ENCODE measurements at places on chromosomes 12 and 14. TPM values are rescaled to one million over a fixed set of nuclear protein-coding genes. Genes with fewer than 3 reads are reported as not detected.

DNA sequence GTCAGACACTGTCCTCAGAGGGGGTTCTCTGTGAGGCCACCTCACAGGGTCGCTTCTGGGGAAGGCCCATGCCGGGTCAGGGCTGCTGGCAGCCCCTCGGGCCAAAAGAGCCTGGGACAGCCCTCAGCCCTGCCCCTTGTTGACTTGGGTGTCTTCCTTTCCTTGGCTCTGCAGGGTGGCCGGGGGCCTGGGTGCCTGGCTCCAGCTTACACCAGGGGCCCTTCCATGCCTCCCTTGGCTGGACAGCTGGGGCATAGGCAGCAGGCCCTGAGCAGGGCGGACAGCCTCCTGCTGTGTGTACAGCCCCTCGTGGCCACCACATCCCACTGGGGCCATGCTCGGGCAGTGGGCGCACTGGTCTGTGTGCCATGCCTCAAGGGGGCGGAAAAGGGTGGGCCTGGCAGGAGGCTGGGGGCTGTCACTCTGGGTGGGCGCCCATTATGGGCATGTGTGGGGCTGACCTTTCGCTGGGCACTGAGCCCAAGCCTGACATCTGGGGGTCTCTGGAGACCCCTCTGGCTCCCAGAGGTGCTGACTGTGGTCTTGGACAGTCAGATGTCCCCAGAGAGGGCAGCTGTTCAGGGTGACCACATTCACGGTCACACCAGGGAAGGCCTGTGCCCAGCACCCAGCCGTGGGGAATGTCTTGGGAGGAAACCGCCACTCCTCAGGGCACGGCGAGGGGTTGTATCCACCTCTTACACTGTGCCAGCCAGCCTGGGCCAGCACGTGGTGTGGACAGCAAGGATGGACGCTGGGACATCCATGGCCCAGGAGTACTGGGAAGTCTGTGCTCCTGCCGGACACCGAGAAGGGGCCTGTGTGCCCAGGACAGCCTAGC is 313.3 kb downstream of the TMEM121 start:
- DNase-seq, result no peak

GRCh38 chr12:18436170-18436569 is 174.9 kb downstream of the PIK3C2G start:
- no peak for DNase-seq

GRCh38 chr12:78343657-78344056 is 513.0 kb downstream of the NAV3 start:
- DNase-seq, result no peak

DNA sequence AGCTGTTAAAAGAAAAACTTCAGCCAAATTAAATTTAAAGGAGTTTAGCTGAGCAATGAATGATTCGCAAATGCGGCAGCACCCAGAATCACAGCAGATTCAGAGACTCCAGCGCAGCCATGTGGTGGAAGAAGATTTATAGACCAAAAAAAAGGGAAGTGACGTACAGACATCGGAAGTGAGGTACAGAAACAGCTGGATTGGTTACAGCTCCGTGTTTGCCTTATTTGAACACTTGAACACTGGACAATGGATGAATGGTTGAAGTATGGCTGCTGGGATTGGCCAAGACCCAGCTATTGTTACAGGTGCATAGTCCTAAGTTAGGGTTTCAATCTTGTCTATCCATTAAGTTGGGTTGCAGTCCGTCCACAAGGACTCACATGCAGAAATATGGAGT is 42.6 kb downstream of the GALNT8 start:
- no peak for DNase-seq

GRCh38 chr14:85764822-85765221 is 234.9 kb downstream of the FLRT2 start:
- no peak for DNase-seq

DNA sequence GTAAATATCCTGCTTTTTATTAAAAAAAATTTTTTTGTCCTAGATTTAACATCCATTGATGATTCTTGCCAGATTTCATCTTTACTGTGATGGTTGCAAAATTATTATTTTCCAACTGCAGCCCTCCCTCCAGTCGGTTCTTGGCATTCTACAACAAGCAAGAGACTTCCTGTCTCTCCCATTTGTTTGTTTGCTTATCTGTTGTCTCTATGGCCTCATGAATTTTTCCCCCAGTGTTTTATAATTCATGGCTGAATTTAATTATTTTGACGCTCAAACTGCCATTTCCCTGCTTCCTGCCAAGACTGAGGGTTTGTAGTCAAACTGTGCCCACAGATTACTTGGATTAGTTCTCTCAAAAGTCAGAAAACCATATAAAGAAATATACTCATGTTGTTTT is 25.9 kb downstream of the CGRRF1 start:
- no peak for DNase-seq

- DNase-seq, result no peak
These were observed 1.8 kb downstream of the ALX1 start for GRCh38 chr12:85281636-85282312.

DNA sequence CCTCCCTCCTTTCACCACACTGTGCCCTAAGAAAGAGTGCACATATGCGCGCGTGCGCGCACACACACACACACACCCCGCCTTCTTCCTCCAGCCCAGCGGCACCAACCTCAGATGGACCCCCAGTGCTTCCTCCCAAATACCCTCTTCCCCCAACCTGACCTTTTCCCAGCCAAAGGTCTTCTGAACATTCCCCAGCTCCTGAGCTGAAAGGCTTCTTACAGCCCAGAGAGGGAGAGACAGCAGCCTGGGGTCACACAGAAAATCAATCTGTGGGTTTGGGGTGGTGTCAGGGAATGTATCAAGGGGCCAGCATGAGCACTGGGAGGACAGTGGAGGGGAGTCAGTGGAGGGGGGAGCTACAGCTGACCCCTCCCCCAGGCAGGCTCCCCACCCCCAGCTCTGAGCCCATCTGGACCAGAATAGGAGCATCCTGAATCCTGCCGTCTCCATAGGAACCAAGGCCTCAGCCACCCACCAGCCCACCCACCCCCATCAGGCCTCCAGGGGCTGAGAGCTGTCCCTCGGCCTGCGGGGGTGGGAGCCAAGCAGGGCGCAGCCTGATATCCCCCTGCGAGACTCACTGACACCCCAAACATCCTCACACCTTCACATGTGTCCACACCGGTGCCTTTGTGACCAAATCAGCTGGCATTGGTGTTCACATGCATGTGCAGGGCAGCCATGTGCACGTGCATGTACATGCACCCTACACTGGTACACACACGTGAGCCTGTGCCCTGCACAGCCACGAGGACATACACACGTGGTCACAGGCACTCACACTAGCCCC is 5.7 kb downstream of the RASAL1 start:
- DNase-seq, result no peak

DNA sequence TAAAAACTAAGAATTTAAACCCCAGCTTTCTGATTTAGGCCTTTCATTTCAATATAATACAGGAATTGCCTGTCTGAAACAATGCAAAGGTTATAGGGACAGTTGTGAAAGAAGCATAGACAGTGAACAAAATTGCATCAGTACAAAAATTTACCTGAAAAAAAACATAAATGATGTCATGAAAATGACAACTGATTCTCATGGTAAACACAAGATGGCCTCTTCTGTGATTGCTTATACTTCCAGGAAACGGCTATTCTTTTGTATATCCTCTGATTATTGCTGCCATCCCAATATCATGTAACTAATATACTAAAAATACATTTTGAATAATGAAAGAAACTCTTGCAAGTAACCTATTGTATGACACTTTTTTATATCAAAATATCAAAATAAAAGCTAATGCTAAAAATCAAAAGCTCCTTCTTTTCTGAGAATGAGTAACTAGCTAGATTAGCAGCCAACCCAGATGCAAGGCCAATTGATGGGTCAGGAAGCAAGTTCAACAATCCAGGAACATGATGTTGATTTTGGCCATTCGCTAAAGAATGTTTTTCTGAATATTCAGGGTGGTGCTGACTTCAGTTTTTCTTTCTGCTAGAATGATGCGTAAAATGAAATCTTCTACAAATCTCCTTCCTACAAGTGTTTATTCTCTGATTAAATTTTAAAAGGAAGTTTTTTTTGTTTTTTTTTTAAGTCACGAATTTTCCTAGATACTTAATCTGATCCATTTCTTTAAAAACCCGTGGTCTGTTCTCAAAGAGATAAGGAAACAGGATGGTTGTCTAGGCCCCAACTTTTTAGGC is 83.6 kb downstream of the ALX1 start:
- no peak for DNase-seq

DNA sequence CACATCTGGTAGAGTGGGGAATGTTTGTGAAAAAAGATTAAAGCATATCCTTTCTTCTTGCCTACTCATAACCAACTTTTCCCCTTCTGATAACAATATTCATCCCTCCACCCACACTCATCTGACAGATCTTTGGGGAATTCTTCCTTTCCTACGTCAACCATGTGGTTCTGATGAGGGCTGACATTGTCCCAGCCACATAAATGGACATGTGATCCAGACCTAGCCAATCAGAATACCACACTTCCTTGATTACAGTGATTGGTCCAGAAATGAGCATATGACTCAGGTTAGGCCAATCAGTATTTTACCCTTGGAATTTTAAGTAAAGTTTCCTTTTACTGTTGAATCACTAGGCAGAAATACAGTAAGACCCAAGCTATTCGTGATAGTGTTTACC is 58.9 kb downstream of the GPR65 start:
- no peak for DNase-seq

- DNase-seq, result no peak
These were observed 1252.3 kb upstream of the SEL1L start for GRCh38 chr14:82785756-82786482.

DNA sequence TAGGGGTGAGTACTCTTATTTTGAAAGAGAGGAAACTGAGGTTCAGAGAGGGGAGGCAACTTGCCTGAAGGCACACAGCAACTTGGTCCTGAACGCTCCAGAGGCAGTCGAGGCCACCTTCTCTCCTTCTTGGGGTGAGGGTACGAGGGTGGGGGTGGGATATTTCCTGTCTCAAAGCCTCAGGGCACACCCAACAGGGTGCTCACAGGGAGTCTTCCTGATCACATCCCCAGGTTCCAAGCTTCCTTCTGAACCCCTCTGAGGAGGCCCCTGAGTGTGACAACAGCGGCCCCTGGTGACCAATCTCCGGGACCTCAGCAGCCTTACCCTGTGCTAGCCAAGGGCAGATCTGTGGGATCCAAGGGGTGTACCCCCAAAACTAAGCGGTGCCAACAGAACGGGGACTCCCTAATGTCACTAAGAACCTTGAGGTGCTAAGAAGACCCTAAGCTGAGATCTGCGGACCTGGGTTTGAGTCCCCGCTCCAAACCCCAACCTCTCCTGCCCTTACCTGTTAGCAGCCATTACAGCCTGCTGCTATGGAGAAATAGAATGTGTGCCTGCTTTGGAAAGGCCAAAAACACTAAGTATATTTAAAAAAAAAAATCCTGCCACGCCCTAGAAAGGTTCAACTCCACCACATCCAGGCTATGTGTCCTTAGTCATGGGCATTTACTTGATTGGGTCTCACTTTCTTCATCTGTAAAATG is 57.9 kb downstream of the TRPV4 start:
- DNase-seq, result peak; percentile 81

DNA sequence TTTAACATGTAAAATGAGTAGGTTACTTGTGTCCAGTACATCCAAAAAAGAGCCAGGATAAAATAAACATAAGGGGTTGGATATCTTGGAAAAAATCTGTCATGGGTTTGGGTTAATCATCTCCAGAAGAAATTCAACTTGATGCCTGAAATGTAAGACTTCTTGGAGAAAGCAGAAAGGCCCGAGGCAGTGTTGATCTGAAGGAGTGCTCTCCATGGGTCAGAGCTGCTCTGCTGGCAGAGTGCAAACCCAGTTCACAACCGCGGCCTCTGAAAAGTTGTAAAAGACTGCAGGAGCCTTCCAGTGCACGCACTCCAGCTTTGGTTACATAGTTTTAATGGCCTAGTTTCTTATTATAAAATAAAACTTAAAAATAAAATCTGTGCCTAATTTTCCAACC is 97.3 kb upstream of the ALX1 start:
- DNase-seq, result no peak

ACOT4 gene
- total RNA-seq, result 3.2 TPM

EID3 gene
- total RNA-seq, result 2.0 TPM

VCPKMT gene
- 9.7 TPM for total RNA-seq

GALNT16 gene
- total RNA-seq, result 3.2 TPM
